ENCODE measurements at places on chromosomes 7 and 10. TPM values are rescaled to one million over a fixed set of nuclear protein-coding genes. Genes with fewer than 3 reads are reported as not detected.
A peak's percentile ranks its signal among the peaks of the same experiment; 100 is the strongest.

GIMAP6 gene
- not detected for polyA plus RNA-seq

DNA sequence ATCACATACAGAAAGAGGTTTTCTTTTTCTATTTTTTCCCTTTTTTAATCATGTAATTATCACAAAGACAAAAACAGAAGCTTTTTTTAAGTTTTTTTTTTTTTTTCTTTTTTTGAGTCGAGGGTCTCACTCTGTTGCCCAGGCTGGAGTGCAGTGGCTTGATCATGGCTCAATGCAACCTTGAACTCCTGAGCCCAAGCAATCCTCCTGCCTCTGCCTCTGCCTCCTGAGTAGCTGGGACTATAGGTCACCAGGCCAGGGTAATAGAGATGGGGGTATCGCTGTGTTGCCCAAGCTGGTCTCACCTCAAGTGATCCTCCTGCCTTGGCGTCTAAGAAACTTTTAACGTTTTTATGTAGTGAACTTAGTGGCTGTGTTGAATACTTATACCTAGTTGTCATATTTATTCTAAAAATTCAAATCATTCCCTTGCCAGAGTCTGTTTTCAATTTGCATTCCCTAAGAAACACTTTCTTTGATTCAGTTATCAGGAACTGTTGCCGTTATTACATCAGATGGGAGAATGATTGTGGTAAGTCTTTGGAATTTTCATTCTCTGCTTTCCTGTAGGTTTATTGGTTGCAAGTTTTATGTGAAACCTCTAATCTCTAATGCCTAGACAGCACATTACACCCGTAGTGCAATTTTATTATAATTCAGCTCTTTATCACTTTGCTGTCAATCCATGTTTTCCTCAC is 1.3 kb downstream of the LSM8 start:
- peak; percentile 22 for DNase-seq

- no peak for DNase-seq
Measured at GRCh38 chr10:82814635-82815034, 939.6 kb downstream of the NRG3 start.

ZNF736 gene
- 4.7 TPM for polyA plus RNA-seq

DNA sequence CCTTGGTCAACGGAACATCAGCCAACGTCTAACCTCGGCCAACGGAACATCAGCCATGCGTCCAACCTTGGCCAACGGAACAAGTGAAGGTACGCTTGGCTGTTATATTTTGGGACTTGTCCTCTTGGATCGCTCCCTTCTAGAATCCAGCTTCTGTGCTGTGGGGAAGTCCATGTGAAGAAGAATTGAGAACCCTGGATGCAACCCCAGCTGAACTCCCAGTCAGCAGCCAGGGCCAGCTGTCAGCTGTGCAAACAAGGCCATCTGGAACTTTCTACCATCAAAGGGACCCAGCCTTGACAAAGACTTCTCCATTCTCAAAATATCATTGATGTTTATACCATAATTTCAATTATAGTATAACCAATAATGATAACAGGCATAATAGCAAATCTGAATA is 43.3 kb upstream of the ITGA8 start:
- no peak for DNase-seq

RSPH10B gene
- not detected for polyA plus RNA-seq

GRCh38 chr10:37868796-37869195 is 11.4 kb upstream of the ZNF248 start:
- no peak for DNase-seq

DNA sequence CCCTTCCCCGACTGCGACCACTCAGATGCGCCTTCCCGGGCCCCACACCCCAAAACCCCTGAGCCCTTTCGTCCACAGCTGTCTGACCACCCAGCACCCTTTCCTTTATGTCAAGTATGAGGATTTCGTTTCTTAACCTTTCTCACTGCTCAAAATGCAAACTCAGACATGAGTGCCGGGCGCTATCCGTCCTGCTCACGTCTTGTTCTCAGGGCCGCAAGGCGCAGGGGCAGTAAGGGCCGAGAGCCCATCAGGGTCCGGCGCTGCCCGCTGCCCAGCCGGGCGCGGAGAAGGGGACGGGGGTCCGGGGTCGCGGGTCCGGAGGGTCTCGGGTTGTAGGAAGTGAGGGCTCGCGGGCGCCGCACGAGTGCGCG is 670 bp upstream of the RBM33 start:
- no peak for DNase-seq

- DNase-seq: no peak
Measured at GRCh38 chr7:55965100-55965470, 700 bp downstream of the NIPSNAP2 start.

Data from BJ (cell line).